ENCODE measurements at places on chromosomes 1 and 21. TPM values are rescaled to one million over a fixed set of nuclear protein-coding genes. Genes with fewer than 3 reads are reported as not detected.

The ZNF695 gene
- polyA plus RNA-seq: 2.7 TPM

The GNG4 gene
- 9.9 TPM for polyA plus RNA-seq

The KIF17 gene
- 1.0 TPM for polyA plus RNA-seq

The TPTE gene
- not detected for polyA plus RNA-seq

The TRIM58 gene
- polyA plus RNA-seq: not detected

The FASLG gene
- polyA plus RNA-seq: 0.04 TPM

The RYR2 gene
- polyA plus RNA-seq: not detected

The FBXO2 gene
- 14.3 TPM for polyA plus RNA-seq

The TSACC gene
- polyA plus RNA-seq: 2.6 TPM

The OPTC gene
- polyA plus RNA-seq: not detected

The NPL gene
- 0.80 TPM for polyA plus RNA-seq

The LPGAT1 gene
- polyA plus RNA-seq: 30.1 TPM

The SLAMF9 gene
- 0.16 TPM for polyA plus RNA-seq

The HTR1D gene
- 9.4 TPM for polyA plus RNA-seq

The NBPF6 gene
- 0.18 TPM for polyA plus RNA-seq

The L1TD1 gene
- not detected for polyA plus RNA-seq

The LAMC2 gene
- 8.5 TPM for polyA plus RNA-seq

The MAN1A2 gene
- polyA plus RNA-seq: 8.5 TPM

The SEC16B gene
- polyA plus RNA-seq: 1.6 TPM

The MKNK1 gene
- 21.4 TPM for polyA plus RNA-seq

The S100A7 gene
- not detected for polyA plus RNA-seq

The SYCP1 gene
- polyA plus RNA-seq: not detected

The NR1I3 gene
- not detected for polyA plus RNA-seq

The THEMIS2 gene
- polyA plus RNA-seq: 0.58 TPM

The GIPC2 gene
- polyA plus RNA-seq: 0.06 TPM

The RGSL1 gene
- not detected for polyA plus RNA-seq

The CAPN8 gene
- 0.39 TPM for polyA plus RNA-seq

The LCK gene
- not detected for polyA plus RNA-seq

The HSD11B1 gene
- polyA plus RNA-seq: not detected

The FCRL1 gene
- polyA plus RNA-seq: not detected

The DNASE2B gene
- not detected for polyA plus RNA-seq

The ESRRG gene
- polyA plus RNA-seq: not detected

The KLF17 gene
- polyA plus RNA-seq: 0.41 TPM

The PALMD gene
- polyA plus RNA-seq: 3.1 TPM

The GJB3 gene
- 0.75 TPM for polyA plus RNA-seq

The ANKRD45 gene
- polyA plus RNA-seq: 0.18 TPM

The BTBD8 gene
- 1.2 TPM for polyA plus RNA-seq

Data from A549 (cell line).